Spinal cord (tissue), 10 donors: ENCODE measurements at places on chromosomes 16 and 17. TPM values are rescaled to one million over a fixed set of nuclear protein-coding genes. Genes with fewer than 3 reads are reported as not detected.

Gene MAP3K14
- 2.2 TPM for total RNA-seq

Gene OSBPL7
- 12.5 TPM for total RNA-seq

Gene CLUH
- total RNA-seq: 21.2 TPM

Gene IKZF3
- total RNA-seq: 0.30 TPM

Gene KCNH6
- 1.2 TPM for total RNA-seq

Gene FOXO3B
- total RNA-seq: 4.3 TPM

Gene MYH2
- total RNA-seq: 0.69 TPM

Gene EPX
- total RNA-seq: 0.11 TPM

Gene ADAMTS18
- total RNA-seq: 6.7 TPM

Gene RRAD
- 6.0 TPM for total RNA-seq

Gene GNG13
- not detected for total RNA-seq

DNA sequence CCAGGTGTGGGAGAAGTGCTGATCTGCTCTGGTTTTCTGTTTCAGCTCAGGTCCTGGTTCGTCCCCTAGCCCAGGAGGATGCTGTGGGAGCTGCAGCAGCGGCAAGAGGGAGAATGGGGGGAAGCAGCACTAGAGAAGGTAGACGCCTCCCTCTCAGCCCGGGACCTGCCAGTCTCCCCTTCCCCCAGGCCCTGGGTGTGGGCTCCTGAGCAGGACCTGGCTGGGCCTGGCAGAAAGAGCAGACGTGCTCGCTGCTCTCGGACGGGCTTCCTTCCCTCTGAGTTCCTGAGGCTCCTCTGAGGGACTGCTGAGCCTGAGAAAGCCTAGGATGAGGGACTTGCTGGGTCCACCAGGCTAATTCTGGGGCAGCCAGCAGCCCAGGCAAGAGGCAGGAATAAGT is 3.1 kb downstream of the PRCD start:
- no peak for DNase-seq

DNA sequence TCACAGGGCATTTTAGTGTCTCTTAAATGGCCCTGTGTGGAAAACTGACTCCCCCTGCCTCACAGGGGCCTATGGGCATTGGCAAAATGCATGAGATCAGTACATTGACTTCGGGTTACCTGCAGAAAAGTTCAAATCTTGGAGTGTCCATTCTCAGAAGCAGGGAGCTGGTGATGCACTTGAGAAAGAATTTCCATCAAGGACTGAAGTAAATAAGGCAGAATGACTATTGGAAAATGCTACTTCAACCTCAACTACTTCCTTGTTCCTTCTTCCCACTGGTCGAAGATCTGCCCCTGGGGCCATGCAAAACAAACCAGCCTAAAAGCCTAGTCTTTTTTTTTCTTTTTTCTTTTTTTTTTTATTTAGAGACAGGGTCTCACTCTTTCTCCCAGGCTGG is 13.8 kb upstream of the GSDMA start:
- no peak for DNase-seq

- no peak for DNase-seq
Measured at GRCh38 chr16:64144617-64145016, 977.2 kb downstream of the CDH11 start.

DNA sequence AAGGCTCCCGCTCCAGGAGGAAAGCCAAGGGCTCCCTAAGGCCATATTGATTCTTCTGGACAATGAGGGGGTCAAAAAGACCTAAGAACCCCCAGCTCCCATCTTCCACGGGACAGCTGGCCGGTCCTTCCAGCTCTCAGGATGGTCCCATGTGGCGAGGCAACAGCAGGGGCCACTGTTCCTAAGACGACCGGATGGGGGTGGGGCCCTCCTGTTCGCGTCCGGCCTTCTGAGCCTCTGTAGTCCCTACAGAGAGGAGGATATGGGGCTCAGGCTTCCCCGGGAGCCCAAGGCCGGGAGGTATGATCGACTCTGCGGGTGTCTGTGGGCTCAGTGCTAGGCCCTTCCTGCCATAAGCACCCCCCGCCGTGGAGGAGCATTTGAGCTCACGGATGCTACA is 6.0 kb upstream of the DCXR start:
- no peak for DNase-seq

GRCh38 chr16:85816159-85816558 is 16.7 kb downstream of the COX4I1 start:
- DNase-seq: no peak

- DNase-seq: no peak
Measured at GRCh38 chr16:17306745-17307144, 164.0 kb downstream of the XYLT1 start.

DNA sequence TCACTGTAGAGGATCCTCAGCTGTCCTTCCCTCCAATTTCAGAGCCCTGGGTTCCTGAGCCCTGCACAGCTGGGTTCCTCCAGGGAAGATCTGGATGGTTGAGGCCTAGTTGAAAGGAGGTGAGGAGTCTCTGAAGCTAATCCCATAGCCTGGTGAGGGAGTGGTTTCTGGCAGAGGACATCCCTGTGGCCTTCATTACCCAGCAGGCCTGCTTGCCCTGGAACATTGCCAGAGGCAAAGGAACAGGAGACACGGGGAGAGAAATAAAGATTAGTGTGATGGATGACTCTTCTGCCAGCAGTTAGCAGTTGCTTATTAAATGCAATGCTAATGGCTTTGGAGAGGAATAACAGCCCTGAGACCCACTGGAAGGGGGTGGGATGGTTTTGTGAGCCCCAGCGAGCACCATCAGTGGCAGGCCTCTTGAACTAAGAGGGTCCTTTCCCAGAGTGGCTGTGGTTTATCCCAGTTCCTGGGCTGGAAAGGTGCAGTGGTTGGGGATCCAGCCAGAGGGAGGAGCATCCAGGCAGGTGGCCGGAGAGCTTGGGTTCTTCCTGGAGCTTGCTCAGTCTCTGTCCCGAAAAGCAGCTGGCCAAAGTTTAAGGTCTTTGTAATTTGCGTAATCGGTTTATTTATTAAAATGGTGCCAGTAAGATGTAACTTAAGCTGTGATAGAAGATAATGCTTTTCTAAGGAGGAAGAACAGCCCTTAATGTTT is 209.7 kb downstream of the CCDC182 start:
- DNase-seq: no peak

DNA sequence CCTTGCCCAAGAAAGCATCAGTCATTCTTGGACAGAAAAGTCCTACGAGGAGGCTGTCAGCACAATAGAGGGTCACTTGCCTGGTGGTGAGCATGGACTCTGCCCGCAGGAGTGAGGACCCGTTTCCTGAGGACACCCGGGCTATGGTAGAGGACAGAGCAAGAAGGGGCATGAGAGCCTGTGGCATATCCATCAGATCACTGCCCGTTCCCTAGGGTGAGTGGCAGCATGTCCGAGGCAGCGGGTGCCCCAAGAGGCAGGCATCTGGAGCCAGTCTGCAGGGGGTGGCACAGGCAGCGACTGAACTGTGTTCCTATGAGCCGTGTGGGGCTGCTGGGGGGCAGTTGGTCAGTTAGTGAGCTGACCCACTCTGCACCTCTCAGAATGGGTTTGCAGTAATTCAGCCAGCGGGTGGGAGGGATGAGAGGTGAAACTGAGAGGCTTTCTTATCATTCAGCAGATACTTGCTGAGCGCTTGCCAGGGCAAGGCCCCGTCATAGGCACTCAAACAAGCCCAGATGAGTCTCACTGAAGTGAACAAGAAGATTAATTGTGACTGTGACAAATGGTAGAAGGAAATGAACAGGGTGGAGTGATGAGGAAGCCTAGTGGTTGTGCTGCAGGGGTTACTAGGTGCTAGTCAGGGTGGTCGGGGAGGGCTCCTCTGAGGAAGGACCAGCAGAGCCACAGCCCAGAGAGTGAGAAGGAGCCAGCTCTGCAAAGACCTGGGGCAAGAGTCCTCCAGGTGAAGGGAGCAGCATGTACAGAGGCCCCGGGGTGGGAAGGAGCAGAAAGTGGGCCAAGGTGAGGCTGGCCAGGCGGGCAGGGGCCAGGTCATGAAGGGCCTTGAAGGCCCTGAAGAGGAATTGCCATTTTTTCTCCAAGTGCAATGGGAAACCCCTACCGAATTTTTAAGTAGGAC is 87.9 kb downstream of the CLEC16A start:
- DNase-seq: no peak

- no peak for DNase-seq
Measured at GRCh38 chr16:21566891-21567414, 32.4 kb upstream of the METTL9 start.

- no peak for DNase-seq
Measured at GRCh38 chr17:30519166-30519565, 42.0 kb downstream of the GOSR1 start.

DNA sequence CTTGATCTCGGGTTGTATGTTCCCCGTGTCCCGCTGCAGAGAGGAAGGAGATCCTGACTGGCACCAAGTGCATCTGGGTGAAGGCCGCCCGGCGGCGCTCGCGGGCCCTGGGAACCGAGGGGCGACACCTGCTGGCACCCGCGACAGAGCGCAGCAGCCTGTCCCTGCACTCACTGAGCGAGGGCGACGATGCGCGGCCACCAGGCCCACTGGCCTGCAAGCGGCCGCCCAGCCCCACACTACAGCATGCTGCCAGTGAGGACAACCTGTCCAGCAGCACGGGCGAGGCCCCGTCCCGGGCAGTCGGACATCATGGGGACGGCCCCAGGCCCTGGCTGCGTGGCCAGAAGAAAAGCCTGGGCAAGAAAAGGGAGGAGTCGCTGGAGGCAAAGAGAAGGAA is 7.5 kb downstream of the BTBD17 start:
- DNase-seq: peak; percentile 58

DNA sequence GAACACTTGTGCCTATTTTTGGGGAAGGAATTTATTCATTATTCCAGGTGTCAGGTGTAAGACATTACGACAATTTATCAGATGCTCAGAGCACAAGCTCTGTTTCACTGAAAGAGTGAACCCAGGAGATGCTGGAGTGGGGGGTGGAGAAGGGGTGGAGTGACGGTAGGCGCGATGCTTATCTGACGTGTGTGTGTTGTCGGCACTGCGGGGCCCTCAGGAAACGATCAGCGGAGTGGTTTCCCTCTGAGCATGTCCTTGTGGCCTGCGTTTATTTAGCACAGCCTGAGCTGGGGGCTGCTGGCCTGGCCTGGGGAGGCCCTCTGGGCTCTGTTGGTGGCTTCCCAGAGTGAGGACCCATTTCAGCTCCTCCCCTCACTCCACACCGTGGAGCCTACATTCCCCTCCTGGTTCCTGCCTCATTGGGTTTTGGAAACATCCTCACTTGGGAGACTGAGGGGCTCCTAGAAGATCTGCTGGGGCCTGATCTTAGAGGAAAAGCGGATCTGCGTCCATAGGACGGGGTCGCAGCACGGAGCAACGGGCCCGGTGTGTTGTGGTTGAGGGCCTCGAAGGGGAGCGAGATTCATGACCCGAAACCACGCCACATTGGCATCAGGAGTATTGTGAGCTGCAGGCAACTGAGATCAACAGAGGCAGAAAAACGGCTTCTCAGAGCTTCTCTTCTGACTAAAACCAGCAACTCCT is 19.0 kb upstream of the GNG13 start:
- DNase-seq: no peak

- DNase-seq: peak; percentile 67
Measured at GRCh38 chr17:31549121-31549524, 157.6 kb downstream of the RAB11FIP4 start.

- no peak for DNase-seq
Measured at GRCh38 chr17:37488009-37488604, 1.6 kb upstream of the DUSP14 start.

- DNase-seq: no peak
Measured at GRCh38 chr16:21214086-21214485, 2.7 kb upstream of the ZP2 start.

DNA sequence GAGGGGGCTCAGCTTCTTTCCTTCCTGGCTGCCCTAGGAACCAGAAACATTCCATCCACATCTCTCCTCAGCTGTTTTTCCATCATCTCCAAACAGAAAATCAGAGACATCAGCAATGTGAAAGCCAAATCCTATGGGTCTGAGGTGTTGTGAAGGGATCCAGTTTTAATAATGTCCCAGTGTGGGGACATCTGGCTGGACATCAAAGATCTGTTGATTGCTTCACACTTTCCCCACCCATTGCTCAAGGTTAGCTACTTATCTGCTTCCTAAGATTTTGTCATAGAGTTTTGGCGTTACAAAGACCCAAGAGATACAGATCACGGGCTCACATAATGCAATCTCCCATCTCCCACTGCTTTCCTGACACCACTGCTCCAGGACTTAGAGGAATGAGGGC is 47.8 kb upstream of the AXIN2 start:
- DNase-seq: no peak

DNA sequence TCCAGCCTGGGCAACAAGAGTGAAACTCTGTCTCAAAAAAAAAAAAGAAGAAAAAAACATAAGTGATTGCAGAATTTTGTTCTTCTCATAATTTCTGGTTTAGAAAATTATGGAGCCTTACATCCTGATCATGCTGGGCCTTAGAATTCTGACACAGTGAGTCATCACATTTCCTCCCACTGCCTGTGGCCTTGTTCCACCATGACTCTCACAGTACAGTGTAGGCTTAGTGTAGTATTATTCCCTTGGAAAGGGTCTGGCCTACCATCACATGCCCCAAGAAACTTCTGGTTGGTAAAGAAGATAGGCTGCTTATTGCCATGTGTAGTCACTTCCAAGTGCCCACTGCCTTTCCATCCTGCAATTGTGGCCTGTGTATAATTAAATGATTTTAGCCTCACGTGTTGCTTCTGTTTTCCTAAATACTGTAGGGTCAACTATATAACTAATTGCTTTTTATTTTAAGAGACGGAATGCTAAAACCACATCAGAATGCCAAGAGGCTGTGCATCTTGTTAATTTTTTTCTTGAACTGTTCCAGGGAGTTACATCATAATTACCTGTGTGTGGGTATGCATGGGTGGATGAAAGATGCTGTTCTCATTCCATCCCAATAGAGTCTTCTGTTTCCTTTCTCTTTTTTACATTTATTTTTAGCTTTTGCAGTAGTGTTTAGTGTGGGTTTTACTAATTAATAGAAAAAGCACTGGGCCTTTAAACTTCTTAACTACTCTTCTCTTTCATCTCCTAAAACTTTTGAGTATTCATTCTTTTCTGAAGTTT is 25.9 kb downstream of the OGFOD1 start:
- no peak for DNase-seq

- DNase-seq: no peak
Measured at GRCh38 chr17:75691371-75691791, 24.2 kb downstream of the SAP30BP start.

DNA sequence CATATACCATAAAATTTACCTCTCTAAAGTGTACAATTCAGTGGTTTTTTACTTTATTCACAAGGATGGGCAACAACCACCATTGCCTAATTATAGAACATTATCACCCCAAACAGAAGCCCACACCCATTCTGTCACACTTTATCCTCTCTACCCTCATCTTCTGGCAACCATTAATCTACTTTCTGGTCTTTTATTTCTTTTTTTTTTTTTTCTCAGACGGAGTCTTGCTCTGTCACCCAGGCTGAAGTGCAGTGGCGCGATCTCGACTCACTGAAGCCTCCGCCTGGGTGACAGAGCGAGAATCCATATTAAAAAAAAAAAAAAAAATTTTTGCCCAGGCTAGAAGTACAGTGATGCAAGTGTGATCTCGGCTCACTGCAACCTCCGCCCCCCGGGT is 90.7 kb upstream of the CLEC18B start:
- no peak for DNase-seq

GRCh38 chr16:85820604-85821372 is 21.3 kb downstream of the COX4I1 start:
- no peak for DNase-seq

DNA sequence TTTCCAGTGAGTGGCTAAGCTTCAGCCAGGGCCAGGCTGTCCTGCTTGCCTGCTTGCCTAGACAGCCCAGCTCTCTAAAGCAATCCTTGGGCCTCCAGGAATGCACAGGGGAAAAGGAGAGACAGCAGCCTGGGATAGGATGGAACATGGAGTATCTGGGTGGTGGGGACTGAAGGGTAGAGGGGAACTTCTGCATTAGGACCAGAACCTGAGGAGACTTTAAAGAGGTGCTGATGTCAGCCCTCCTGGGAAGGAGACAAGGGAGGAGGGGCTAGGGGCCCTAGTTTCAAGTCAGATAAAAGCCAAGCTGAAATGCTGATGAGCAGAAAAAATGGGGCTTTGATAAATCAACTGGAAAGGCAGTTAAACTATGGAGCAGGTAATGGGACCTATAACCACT is 1.8 kb downstream of the HOXB7 start:
- no peak for DNase-seq
